ENCODE measurements at places on chromosomes 7 and 10.

DNA sequence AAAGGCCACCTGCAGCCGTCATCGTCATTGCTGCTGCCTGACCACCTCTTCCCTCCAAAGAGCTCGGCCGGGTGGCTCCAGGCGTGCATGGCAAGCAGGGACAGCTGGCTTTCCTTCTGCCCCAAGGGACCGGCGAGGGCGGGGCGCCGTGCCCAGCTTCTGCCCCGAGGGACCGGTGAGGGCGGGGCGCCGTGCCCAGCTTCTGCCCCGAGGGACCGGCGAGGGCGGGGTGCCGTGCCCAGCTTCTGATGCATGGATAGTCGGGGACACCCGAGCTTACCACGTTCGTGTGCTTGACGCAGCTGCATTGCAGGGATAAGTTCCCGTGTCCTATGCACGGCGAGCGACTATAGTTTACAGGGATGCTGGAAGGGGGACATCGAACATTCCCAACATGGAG, 27.0 kb downstream of the CFAP46 start:
- no peak for DNase-seq

DNA sequence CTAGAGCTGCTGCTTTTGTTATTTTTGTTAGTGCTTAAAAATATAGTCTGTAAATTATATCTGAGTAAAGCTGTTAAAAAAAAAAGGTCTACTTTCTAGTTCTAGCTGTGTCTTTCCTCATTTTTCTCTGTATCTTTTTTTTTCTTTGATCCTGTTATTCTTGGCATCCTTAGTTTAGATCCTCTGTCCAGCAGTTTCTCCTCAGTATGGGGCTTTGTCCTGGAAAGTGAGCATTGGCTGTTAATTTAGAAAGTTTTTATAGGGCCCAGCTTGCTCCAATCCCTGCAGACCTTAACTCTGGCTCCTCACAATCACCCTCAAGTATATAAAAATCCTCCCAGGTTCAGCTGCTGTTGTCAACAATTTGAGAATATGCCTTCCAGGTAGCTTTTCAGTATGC, 23.5 kb downstream of the DDX50 start:
- no peak for DNase-seq

GRCh38 chr7:5523052-5523711, 99.5 kb upstream of the TNRC18 start:
- DNase-seq: no peak

- DNase-seq: no peak
These were observed 279.6 kb upstream of the HGF start for GRCh38 chr7:82049442-82049841.

GRCh38 chr10:67242528-67242927, 316.7 kb downstream of the LRRTM3 start:
- no peak for DNase-seq

GRCh38 chr10:2236876-2237275, 499.6 kb upstream of the ADARB2 start:
- no peak for DNase-seq

GRCh38 chr7:107029061-107029763, 15.3 kb upstream of the PRKAR2B start:
- DNase-seq: no peak

GRCh38 chr7:152899004-152899403, 139.5 kb downstream of the ACTR3B start:
- DNase-seq: no peak

- DNase-seq: no peak
These were observed 612 bp downstream of the KCP start for GRCh38 chr7:128909625-128910568.

All from stimulated activated CD4-positive, alpha-beta T cell treated with anti-CD3 and anti-CD28 coated beads, Interleukin-1b, Interleukin-23, amount 100 ng/mL, for 24 hours (primary cell).